CD4-positive, alpha-beta T cell treated with Interleukin-12 subunit alpha and Interleukin-12 subunit beta, for 1 hour (primary cell): ENCODE measurements at places on chromosomes 6 and 20.

GRCh38 chr6:29589423-29590048 is 4.6 kb downstream of the OR2H2 start:
- peak; percentile 63 for DNase-seq

GRCh38 chr6:109019911-109020310 is 74.7 kb downstream of the SESN1 start:
- DNase-seq: peak; percentile 70

DNA sequence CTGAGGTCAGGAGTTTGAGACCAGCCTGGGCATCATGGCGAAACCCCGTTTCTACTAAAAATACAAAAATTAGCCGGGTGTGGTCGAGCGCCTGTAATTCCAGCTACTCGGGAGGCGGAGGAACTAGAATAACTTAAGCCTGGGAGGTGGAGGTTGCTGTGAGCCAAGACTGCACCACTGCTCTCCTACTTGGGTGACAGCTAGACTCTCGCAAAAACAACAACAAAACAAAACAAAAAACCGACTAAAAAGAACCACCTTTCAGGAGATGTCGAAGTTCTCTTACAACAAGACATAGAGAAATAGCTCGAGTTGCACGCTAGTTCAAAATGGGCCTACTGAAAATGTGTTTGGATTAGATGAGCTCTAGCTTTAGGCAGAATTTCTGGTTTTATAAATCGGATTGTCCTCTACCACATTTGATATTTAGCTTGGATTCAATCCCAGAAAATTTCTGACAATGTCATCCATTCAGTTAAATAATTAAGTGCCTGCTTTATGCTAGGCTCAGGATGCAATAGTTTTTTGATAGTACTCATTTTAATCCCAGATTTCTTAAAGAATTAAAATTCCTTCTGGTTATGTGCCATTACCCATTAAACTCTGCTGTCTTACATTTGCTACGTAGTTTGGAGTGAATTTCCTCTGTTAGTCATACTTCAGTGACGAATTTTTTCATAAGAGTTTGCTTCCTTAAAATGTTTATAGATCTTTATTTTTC is 137.5 kb upstream of the SHLD1 start:
- no peak for DNase-seq

DNA sequence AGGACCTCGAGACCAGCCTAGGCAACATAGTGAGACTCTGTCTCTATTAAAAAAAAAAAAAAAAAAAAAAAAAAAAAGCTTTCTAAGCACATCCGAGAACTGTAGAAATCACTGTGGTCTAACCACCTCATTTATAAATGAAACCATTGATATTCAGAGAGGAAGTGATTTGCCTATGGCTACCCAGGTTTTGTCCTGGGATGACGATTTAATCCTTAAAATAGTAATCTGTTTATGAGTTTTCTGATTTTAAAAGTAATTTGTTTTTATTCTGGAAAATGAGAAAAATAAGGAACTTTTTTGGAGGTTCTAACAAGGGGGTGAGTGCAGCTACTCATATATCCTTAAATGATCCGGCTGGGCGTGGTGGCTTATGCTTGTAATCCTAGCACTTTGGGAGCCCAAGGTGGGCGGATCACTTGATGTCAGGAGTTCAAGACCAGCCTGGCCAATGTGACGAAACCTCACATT is 6.5 kb upstream of the BTN3A2 start:
- DNase-seq: peak; percentile 26

DNA sequence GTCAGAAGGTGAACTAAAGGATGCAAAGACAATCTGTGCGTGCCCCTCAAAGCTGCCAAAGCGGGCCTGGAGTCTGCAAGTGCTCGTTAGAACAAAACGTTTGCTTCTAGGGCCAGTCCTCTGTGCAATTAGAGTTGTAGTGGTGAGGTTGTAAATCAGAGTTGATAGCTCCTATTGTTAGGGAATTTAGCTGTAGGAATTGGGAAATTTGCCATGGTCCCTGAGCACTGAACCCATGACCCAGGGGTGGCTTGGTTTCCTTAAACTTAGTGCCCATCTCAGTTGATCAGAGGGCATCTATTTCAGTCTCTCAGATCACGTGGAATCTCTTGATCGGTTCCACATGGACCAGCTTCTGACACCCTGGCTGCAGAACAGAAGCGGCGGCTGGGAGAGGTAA is 18.8 kb upstream of the RPS6KA2 start:
- DNase-seq: no peak

- peak; percentile 37 for DNase-seq
These were observed 1.0 kb downstream of the AFDN start for GRCh38 chr6:167827583-167828324.

DNA sequence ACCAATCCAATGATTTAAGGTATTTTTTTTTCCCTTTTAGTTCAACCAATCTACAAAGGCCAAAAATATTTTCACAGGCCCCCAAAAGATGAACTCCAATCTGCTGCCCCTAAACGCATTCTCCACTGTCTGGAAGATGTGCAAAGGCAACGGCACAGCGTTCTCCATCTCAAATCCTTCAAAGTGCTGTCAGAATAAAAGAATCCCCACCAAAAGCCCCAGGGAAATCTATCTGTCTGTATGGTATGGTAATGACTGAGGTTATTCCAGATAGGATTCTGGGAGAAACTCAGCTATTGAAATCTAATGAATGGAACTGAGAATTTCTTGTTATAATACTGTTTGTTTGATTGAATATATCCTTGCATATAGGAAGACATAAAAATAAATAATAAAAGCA is 217.8 kb upstream of the CCN2 start:
- DNase-seq: no peak

DNA sequence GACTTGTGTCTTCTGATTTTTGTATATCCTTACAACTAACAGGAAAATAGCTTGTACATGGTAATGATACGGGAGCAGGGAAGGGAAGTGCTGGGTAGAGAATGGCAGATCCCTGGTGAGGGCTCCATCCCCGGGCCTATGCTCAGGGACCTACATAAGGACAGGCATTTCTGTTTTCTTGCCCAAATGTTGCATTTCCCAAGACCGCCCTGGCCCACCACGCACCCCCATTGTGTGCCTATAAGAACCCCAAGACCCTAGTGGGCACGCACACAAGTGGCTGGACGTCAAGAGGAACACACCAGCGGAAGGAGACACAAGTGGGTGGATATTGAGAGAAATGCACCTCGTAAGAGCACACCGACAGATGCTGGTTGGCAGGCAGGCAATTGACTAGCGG is 616.3 kb upstream of the MAN1A1 start:
- DNase-seq: no peak

DNA sequence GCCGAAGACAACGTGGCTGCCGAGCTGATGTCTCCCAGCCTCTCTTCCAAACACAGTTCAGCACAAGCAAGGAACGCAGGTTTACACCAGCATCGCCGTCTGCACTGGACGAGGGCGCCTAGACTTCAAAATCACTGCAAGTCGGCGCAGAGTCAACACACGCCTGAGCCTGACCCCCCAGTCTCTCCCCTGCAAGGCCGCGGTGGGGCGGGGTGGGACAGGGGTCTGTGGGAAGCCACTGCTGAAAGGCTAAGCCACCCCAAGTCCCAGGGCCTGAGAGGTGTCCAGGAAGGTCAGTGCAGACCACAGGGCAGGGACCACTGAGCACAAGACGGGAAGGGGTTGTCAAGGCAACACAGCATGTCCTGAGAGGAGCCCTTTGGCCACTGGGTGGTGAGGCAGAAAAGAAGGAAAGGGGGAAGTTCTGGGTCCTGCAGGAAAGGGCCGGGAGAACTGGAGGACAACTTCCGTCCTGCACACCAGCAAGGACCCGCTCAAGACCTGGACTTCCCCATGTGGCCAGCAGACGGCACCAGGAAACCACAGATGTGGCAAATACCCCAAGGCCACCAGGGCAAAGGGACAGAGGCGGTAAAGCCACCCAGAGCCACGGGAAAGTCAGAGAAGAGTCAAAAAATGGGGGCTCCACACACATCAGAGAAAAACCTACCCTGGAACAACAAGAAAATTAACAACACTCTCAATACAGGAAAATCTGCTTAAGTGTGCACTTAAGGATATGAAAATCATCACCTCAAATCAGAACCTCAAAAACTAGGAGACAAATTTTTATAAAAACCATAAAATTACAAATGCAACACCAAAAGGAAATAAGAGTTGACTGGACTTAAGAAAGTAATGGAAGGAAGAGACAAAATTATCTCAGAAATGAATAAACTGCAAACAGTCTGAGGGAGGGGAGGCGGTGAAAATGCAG is 84.8 kb downstream of the TAF4 start:
- no peak for DNase-seq

GRCh38 chr6:13566500-13566899 is 7.9 kb upstream of the SIRT5 start:
- no peak for DNase-seq

DNA sequence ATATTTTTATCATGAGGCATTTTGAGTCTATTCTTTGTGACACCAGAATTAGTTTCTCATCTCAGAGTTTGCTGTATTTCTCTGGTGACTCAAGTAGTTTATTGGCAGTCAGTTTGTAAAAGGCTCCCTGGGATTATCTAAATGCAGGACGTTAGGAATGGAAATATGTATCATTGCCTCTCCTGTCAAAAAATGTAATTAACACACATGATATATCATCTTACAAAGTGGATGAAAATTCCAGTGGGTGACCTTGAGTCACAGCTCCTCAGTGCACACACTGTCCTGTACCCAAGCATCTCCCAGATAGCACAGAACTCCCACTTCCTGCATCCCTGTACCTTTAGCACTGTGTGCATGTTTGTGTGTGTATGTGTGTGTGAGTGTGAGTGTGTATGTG is 258.6 kb downstream of the LAMA2 start:
- DNase-seq: no peak

GRCh38 chr6:74857157-74857556 is 348.7 kb downstream of the COL12A1 start:
- no peak for DNase-seq

GRCh38 chr6:149445095-149445466 is 39.7 kb downstream of the ZC3H12D start:
- no peak for DNase-seq

- no peak for DNase-seq
These were observed 24.9 kb upstream of the NOL4L start for GRCh38 chr20:32609993-32610392.

- no peak for DNase-seq
These were observed 68.6 kb upstream of the FOXP4 start for GRCh38 chr6:41477572-41477971.

DNA sequence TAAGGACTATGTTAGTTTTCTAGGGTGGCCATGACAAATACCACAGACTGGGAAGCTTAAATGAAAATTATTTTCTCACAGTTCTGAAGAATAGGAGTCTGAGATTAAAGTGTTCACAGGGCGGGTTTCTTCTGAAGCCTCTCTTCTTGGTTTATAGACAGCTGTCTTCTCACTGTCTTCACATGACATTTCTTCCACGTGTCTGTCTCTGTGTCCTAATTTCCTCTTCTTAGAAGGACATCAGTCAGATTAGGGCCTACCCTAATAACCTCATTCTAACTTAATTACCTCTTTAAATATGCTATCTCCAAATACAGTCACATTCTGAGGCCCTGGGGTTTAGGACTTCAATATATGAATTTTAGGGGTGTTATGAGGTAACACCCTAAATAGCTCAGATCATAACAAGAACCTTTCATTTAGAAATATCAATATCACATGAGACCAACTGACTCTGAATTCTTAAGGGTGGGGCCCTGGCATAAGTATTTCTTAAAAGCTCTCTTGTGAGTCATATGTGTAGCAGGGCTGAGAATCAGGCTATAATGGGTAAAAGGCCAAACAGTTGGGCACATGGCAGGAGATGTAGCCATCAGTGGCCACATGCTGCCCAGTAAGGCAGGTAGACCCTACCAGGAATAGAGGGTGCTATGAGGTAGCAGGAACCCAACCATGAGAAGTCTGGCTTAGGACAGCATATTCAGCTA is 62.0 kb upstream of the TENT5A start:
- DNase-seq: no peak

GRCh38 chr6:106586815-106587415 is 42.4 kb downstream of the RTN4IP1 start:
- DNase-seq: no peak
